Stimulated activated CD4-positive, alpha-beta T cell treated with anti-CD3 and anti-CD28 coated beads, Interleukin-15, amount 100 ng/mL, for 1 hour (primary cell): ENCODE measurements at places on chromosomes 6 and 20.
A peak's percentile ranks its signal among the peaks of the same experiment; 100 is the strongest.

GRCh38 chr6:40499215-40499614 is 87.9 kb downstream of the LRFN2 start:
- no peak for DNase-seq

GRCh38 chr6:111951497-111952085 is 78.3 kb upstream of the FYN start:
- DNase-seq: no peak

DNA sequence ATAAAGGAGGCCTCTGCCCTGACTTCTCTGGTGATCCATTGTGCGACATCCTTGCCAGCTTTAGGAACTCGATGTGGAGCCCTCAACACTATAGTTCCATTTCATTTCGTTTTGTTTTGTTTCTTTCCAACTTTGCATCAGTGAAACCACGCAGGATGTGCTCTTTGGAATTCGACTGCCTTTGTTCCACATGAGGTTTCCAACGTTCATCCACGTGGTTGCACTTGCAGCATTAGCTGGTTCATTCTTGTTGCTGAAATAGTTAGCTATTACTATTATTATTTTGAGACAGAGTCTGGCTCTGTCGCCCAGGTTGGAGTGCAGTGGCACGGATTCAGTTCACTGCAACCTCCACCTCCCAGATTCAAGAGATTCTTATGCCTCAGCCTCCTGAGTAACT is 61.3 kb upstream of the ZNFX1 start:
- DNase-seq: no peak

DNA sequence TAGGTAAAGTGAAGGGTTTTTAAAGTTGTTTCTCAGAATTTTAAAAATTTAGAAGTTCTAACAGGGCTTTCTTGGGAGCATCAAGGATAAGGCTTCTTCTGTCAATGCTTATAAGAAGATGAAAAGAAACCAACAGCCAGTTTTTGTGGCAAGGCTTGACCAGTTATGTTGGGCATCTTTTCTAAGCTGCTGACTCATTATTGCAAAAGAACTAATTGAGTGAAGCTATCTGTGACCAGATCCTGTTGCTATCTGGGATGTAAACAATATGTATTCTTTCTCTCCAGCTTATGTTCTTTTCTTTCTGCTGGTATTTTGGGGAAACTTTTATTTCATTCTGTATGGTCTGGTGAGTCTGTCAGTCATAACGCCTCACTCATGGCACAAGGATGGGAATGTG is 643.8 kb downstream of the HDGFL1 start:
- DNase-seq: no peak

- no peak for DNase-seq
Observed at GRCh38 chr20:61527626-61528025, 275.6 kb downstream of the CDH4 start.

- no peak for DNase-seq
Observed at GRCh38 chr6:75619230-75619899, 17.7 kb downstream of the SENP6 start.

- no peak for DNase-seq
Observed at GRCh38 chr6:25454136-25454535, 175.0 kb downstream of the CARMIL1 start.

GRCh38 chr6:37868447-37868825 is 48.9 kb downstream of the ZFAND3 start:
- no peak for DNase-seq

DNA sequence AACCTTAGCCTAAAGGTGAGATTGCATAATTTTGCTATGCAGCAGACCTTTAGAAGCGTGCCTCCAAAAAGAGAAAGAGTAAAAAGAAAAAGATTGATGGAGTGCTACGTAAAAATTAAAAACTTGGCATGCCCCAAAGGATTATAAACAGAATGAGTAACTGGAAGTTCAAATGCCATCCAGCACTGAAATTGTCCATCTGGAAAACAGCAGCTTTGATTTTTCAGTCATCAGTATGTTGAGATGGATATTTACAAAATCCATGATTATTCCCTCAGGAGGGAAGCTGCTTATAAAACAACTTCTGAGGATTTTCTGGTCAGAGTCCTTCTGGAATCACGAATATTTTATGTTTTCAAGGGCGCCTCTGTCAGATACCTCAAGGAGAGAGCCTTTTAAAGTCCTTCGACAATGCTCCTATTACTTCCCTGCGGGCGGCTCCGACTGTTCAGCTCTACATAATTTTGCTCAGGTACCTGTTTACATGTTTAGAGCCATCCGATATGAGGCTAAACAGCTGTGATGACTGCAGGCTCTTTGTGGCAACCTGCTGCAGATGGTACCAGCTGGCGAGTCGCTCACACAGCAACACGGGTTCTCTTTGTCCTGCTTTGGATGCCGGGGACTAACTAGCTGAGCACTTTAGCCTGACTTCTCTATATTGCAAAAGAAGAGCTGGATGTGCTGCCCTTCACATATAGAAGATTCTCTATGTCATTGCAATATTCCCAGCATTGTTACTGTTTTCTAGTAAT is 83.3 kb downstream of the RCAN2 start:
- DNase-seq: no peak

DNA sequence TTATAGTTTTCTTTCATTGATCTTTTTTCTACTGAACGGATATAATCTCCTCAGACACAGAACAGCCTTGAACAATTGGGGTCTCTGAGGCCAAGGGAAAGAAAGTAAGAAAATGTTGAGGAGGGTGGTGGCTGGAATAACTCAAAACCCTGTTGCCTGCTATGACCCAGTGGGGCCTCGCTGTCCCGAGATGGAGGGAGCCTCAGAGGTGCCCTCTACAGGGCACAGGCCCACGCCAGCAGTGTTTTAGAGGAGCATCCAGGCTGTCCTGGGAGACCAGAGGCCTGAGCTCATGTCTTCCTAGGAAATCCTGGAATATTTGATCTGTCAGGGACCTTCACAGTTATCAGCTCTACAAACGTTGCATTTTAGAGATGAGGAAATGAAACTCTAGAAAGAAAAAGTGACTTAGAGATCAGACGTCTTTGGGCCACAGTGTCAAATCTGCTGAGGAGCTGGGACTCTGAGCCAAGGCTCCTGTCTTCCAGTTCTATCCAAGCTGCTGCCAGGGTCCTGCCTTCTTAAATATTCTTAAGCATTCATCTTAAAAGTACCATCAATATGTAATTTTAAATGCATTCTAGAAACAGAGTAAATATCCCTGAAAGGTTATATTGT is 26.3 kb downstream of the ALDH5A1 start:
- peak; percentile 9 for DNase-seq

- no peak for DNase-seq
Observed at GRCh38 chr20:15916623-15917022, 656.6 kb downstream of the KIF16B start.

DNA sequence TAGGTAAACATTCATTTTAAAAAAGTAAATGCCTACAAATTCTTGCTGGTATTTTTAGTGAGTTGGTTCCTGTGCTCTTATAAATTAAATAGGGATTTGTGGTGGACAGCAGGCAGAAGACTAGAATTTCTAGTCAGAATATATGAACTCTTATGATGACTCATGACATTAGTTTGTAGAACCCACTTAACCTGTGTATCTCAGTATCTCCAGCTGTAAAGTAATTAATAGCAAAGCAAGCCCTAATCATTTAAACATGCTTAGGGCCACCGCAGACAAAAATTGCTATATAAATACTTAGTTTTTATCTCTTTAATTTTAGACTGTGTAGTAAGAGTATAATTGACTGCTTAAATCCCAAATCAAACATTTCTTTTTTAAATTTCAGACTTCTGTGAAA is 2.4 kb downstream of the FAM135A start:
- DNase-seq: no peak

DNA sequence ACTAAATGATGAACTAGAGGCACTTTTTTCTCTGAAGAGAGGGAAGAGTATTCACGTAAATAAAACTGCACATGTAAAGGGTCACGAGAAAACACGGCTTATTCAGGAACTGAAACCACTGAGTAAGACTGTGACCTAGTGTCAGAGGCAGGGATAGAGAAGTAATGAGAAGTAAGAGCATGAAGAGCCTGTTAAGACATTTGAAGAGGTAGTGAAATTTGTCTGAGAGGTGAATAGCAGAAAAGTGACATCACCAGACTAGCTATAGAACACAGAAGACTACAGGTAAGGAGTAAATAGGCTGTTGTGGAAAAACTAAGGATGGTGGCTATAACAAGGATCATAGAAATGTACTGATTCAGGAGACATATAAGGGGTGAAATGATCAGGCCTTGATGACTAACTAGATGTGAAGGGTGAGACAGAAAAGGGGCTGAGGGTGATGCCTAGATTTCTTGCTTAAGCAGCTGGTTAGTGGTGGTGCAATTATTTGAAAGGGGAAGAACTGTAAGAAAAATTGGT is 76.8 kb downstream of the REV3L start:
- no peak for DNase-seq

- DNase-seq: no peak
Observed at GRCh38 chr6:25229671-25230321, 49.4 kb upstream of the CARMIL1 start.

DNA sequence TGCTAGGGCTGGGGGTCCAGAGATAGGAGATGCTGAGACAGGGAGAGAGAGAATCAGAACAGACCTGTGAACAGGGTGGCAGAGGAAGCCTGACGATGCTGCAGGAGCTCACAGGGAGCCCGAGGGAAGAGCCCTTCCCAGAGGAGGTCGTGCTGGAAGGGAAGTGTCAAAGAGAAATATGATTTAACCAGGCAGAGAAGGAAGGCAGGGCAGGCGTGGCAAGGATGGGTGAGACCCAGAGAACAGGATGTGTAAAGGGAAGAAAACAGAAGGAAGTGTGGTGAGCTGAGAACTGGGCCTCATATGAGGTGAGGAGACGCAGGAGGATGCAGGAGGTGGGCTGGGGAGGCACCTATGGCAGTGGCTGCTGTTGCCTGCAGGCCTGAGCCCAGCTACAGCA is 105.6 kb downstream of the ZDHHC14 start:
- no peak for DNase-seq

DNA sequence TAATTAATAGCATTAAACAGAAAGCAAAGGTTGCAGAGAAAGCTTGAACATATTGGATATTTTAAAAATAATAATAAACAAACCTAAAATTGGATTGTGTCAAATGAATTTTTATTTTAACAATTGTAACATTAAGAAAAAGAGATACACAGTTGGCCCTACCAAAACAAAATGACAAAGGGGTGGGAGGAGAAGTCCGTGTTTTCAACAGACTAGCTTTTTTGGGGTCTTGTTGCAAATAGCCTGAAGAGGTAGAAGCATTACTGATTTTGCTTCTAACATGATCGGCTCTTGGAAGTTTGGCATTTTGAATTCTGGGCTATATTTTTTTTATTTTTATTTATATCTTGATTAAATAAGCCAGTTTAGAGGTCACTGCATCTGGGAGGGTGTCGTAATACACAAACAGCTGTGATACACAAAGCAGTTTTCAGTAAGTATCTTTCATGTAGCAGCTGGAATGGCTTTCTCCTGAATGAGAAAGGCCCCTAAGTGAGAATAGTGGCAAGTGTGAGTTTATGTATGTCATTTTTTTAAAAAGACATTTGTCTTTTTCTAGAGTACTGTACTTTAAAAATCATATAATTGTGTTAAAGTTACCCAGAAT is 85.5 kb upstream of the ZNF217 start:
- DNase-seq: no peak

- DNase-seq: no peak
Observed at GRCh38 chr6:28712982-28713381, 187.3 kb downstream of the GPX5 start.

DNA sequence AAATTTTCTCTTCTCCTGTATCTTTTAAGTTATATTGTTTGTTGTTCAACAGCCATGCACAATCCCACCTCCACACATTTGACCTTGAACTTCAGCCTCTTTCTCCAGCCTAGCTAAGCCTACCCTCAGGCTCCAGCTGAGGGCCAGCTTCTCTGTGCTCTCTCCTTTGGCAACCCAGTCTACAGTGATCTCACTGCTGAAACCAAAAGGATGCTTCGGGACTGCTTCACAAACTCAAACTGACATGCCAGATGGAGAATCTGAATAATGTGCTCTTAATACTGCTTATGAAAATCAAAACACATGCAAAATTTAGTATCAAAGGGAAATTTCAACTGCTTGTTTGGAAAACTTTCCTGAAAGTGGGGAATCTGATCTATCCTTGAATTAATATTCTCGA is 16.1 kb upstream of the RIN2 start:
- no peak for DNase-seq

GRCh38 chr6:118134206-118134605 is 227.1 kb downstream of the SLC35F1 start:
- DNase-seq: no peak

- DNase-seq: no peak
Observed at GRCh38 chr6:144999127-144999526, 714.0 kb downstream of the UTRN start.

GRCh38 chr20:6014017-6014416 is 39.8 kb downstream of the LRRN4 start:
- no peak for DNase-seq

DNA sequence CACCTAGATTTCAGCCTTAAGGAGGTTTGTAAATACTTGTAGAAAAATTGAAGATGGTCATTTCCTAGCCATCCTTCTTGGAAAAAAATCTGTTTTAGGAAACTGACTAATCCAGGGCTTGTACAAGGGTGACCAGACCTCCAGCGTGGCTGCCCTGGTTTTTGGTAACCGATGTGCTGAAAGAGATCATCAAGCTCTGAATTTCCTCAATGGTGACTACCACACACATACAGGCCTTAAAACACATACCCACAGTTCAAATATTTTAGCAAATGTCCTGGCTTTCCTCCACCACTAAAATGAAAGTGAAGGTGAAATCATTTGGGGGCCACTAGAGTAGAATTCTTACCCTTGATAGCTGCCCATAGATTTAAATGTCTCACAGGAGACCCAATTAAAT is 215.3 kb upstream of the SUPT3H start:
- no peak for DNase-seq

GRCh38 chr6:36593569-36594028 is 563 bp upstream of the SRSF3 start:
- DNase-seq: peak; percentile 14

DNA sequence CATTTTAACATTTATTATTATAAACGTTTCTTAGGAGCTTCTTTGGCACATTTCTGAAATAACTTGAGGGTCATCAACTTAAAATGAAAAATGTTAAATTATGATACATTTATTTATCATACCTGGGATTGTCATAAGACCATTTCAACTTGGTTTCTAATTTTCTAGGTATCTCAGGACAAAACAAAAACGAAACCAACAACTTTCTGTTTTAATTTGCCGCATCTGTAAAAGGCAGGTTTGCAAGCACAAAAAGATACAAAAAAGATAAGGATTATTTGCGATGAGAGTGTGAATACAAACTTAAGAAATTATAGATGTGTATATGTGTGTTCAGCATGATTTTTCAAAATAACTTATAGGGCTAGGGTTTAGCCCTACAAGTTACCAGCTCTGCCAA is 395.0 kb upstream of the RUNX2 start:
- DNase-seq: no peak

GRCh38 chr20:31719644-31720485 is 2.8 kb downstream of the BCL2L1 start:
- no peak for DNase-seq
